ENCODE measurements at places on chromosomes 16 and 17.
A peak's percentile ranks its signal among the peaks of the same experiment; 100 is the strongest.

DNA sequence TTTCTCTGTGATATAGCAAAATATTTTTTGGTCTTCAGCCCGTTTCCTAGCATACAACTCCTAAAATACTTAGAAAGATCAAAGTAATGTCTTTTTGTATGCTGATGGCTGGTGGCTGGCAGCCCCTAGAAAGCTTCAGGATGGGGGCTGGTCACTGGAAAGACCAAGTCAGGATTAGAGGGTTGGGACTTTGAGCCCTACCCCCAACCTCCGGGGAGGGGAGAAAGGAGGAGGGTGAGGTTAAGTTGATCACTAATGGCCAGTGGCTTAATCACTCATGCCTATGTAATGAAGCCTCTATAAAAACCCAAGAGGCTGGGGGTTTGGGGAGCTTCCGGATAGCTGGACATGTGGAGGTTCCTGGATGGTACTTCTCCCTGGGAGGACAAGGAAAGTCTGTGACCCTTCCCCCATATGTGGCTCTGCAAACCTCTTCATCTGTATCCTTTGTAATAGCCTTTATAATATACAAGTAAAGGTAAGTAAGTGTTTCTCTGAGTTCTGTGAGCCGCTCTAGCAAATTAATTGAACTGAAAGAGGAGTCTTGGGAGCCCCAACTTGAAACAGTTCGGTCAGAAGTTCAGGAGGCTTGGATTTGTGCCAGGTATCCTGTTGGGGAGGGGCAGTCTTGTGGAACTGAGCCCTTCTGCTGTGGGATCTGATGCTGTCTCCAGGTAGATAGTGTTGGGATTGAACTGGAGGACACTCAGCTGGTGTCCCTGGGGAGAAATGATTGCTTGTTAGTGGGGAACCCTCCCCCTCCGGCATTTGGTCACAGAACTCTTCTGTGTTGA lies 3.5 kb downstream of the SLC7A6 start:
- DNase-seq = no peak

DNA sequence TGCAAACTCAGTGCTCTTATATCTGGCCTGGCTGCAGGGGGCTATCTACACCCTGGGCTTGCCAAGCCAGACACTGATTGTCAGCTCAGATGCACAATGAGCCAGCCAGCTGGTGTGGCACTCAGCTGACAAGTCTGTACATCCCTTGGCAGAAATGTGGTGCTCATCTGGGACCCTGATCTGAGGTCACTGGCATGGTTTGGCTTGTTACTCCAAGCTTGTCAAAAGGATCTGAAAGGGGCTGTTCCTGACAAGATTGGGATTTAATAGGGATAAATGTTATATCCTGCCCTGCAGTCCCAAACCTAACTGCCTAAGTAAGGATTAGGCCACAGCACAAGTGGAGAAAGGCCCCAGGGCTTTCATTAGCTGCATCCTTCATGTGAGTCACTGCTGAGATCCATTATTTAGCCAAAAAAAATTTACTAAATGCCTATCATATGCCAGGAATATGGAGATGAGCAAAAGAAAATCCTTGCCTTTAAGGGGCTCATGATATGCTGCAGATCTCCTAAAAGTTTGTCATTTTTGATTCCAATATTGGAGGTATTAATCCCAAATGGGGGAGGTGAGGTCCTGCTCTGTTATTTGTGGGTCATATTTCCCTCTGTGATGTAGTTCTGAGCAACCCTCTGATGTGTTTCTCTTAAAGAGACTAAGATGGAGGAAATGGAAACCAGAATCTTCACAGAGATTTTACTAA lies 6.3 kb downstream of the SLC6A2 start:
- DNase-seq = no peak

DNA sequence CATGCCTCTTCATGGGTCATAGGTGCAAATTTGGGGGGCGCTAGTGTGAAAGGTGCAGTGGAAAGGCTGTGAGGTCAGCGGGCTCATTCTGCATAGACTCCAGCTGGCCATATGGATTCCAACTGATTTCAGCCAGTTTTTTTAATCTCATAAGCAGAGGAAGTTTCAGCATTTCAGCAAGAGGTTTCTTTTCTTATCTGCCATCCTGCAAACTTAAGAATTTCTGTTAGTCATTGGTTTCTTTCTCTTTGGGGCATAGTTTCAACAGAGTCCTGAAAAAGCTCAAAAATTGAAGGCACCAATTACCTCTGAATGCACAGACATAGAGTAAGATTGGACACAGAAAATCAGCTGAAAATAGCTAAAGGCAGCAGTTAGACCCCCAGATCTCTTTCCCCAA lies 16.2 kb upstream of the ALOX15 start:
- DNase-seq = no peak

DNA sequence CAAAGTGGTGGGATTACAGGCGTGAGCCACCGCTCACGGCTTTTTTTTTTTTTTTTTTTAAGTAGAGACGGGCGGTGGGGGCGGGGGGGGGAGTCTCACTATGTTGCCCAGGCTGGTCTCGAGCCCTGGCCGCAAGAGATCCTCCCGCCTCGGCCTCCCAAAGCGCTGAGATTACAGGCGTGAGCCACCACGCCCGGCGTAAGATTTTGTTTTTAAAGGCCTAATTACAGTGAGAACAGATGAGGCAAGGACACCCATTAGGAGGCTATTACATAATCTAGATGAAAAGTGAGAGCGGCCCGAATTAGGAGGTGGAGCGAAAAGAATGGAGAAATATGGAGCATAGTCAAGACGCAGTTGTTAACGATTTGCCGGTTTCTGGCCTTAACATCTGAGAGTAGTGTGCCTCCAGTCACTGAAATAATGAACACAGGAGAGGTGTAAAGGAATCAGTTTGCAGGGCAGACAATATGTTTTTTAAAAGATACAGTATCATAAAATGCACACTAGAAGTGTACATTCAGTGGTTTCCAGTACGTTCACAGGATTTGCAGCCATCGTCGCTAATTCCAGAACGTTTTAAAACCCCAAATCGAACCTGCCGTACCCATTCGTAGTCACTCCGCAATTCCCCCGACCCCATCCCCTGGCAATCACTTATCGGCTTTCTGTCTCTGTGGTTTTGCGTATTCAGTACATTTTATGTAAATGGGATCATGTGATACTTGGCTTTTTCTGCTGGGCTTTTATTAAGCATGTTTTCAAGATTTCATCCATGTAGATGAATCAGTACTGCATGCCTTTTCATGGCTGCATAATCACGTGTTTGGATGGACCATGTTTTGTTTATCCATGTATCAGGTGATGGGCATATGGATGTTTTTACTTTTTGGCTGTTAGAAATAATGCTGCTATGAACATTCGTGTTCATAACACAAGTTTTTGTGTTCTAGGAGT lies 1.4 kb upstream of the SLX4 start:
- DNase-seq = no peak

- DNase-seq = no peak
Observed at GRCh38 chr17:43368740-43369506, 29.9 kb upstream of the ARL4D start.

- DNase-seq = no peak
Observed at GRCh38 chr17:8949061-8949661, 16.3 kb downstream of the PIK3R5 start.

DNA sequence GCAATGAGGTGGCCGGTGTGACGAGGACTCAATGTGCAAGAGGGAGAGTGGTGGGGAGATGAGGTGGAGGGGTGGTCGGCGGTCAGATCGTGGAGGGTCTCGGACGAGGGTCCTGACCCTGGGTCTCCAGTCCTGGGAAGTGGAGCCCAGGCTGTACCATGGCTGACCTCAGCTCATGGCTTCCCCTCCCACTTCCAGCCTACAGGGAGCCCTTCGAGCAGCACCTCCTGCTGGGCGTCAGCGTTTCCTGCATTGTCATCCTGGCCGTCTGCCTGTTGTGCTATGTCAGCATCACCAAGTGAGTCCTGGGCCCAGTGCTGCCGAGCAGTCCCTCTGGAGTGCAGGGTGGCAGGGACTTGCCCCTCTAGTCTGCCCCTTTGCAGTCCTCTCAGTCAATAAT lies 41.8 kb downstream of the IL4R start:
- peak; percentile 31 for DNase-seq

DNA sequence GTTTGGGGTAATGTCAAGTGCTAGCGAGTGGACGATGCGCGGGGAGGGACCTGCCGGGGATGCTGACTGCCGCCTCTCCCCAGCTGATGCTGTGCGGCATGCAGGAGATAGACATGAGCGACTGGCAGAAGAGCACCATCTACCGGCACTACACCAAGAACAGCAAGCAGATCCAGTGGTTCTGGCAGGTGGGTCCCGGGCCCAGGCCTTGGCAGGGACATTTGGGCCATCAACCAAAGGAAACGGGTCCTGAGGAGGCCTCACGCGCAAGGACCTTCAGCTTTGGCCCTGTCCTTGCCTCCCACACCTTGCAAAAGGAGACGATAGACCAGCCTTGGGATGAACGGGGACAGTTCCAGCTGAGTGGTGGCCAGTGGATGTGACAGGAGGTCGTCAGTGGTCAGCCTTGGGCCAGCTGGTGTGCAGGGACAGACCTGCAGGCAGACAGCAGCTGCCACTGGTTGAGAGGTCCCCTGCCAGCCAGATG lies 13.6 kb upstream of the CLEC18A start:
- no peak for DNase-seq

DNA sequence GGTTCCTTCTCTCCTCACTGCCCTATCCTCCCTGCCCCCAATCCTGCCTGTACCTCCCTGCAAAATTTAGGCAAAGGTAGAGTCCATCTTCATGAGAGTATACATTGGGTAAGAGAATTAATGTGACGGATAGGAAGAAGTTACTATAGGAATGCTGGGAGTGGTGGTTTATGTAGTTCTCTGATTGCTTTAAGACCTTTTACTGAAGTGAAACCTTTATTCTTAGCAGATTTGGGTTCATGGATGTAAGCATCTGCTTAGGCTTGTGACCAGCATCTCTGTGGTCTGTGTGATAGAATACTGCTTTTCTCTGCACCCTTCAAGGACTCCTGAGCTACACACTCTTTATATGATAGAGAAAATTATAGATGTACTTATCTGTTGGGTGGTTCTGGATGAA lies 127.3 kb downstream of the PRKCA start:
- no peak for DNase-seq

DNA sequence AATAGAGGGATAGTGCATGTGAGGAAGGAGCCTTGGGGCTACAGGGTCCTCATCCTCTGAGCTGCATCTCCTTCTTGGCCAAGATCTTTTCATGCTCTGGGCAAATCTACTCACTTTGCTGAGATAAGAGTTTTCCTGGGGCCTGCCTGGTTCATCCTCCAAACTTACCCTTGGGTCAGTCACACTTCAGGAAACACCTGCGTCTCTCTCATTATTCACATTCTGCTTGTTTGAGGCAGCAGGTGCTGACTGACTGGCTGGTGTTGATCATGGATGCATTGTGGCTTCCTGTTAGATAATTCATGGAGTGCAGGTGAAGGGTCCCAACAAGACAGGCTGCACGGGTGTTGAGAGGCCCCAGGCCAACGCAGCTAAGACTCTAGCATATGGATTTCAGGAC lies 162.6 kb downstream of the SALL1 start:
- no peak for DNase-seq

DNA sequence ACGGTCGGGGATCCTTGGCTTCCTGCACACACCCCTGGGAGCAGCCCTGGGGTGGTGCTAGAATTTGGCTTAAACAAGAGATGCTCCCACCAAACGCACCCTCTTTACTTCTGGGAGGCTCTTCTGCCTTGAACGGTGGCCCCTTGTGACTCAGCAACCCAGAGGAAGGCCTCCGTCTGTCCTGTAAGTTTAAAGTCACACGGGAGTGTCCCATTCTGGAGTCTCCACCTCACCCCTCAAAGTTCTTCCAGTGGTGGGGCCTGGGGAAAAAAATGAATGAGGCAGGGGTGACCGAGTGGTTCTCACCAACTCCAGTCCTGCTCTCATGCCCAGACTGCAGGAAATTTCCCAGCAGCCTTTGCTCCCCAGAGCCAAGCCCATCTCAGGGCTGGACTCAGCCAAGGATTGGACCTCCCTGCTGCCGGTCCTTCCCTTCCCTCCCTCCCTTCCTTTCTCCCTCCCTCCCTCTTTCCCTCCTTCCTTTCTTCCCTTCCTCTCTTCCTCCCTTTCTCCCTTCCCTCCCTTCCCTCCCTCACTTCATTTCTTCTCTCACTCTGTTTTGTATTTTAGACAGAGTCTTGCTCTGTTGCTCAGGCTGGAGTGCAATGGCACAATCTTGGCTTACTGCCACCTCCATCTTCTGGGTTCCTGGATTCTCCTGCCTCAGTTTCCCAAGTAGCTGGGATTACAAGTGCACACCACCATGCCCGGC lies 11.4 kb downstream of the ITGAD start:
- no peak for DNase-seq

- DNase-seq = no peak
Observed at GRCh38 chr16:67277294-67277998, 1.9 kb upstream of the PLEKHG4 start.

DNA sequence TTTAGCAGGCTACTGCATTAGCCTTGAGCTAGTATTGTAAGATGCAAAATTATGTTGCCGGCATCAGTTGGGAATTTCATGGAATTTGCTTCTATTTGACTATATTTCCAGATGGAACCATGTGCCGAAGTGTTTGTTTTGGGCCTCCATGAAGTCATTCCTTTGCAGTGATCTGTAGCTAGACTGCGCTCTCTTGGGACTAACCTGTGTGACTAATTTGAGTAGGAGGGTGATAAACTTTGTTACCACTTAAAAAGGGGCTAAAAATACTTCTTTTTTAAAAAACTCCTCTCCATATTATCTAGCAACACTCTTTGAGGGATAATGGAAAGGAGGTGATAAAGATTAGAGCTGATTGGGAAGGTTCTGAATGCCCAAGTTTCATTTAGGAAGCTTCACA lies 166.8 kb upstream of the TBX2 start:
- no peak for DNase-seq

DNA sequence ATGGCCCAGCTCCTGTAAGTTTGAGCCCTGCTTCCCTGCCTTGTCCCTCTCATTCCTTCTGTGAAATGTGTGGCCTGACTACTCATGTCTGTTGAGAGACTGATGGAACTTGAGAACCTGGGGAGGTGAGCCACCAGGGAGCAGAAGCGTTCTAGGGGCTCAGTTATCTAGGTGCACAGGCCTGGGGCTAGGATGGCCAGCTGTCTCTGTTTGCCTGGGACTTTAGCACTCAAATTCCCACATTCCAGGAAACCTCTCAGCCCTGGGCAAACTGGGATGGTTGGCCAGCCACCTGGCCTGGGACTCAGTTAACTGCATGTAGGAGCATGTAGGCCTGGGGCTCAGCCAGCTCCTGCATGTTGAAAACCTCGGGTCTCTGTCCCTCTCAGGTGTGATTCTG lies 9.3 kb upstream of the EPN3 start:
- DNase-seq = no peak

DNA sequence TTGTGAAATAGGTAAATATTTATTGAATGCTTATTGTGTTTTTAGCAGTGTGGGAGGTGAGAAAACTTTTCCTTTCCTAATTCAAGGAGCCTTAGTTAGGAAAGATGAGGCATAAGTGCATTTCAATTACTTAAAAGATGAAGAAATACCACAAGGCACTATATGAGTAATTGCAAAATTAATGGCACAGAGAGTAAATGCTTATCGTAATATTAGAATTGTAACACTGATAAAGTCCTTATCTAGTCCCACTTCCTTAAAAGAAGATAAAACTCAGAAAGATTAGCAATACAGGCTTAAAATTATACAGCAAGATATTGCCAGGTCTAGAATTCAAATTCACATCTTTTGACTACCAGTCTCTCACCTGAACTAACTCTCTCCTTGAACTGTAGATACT lies 232.6 kb upstream of the TBX2 start:
- DNase-seq = no peak

GRCh38 chr16:84699712-84700445 lies at the start of gene USP10:
Gene USP10, plus strand, starts transcription at chr16:84700000. Its CDS starts 91 bp downstream, at chr16:84700091.
- DNase-seq = peak; percentile 67

- no peak for DNase-seq
Observed at GRCh38 chr17:66312912-66313311, 10.5 kb downstream of the PRKCA start.

Measured in stimulated activated CD4-positive, alpha-beta T cell treated with anti-CD3 and anti-CD28 coated beads, Interleukin-1b, Interleukin-23, amount 100 ng/mL, for 1 hour (primary cell).